ENCODE measurements at places on chromosomes 3 and 15. TPM values are rescaled to one million over a fixed set of nuclear protein-coding genes. Genes with fewer than 3 reads are reported as not detected.

DNA sequence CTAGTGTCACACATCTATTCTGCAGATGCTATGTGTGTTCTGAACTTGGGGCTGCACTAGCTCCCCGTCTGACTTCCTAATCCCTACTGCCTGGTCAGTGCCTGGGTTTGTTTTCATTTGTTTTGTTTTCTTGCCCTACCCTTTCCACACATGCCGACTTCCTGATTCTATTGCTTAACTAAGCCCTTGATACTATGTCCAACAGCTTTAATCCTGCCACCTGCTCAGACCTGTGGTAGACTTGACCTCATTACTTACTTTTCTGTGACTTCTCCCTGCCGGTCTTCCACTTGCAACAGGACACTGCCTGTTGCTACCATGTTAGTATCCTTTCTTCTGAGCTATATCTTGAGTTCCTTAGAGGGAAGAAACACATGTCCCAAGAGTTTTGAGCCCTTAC lies 39.3 kb upstream of the CEMIP start:
- no peak for DNase-seq

The DAPK2 gene
- 8.2 TPM for polyA plus RNA-seq

- DNase-seq: peak; percentile 71
Observed at GRCh38 chr3:56758539-56758981, 43.2 kb downstream of the ARHGEF3 start.

The AADAC gene
- 0.19 TPM for polyA plus RNA-seq

The ELP6 gene
- 42.1 TPM for polyA plus RNA-seq

GRCh38 chr3:42441791-42442190 lies 31.4 kb upstream of the LYZL4 start:
- no peak for DNase-seq

- no peak for DNase-seq
Observed at GRCh38 chr15:24955531-24955921, 739 bp downstream of the SNRPN start.

The PP2D1 gene
- 0.99 TPM for polyA plus RNA-seq

DNA sequence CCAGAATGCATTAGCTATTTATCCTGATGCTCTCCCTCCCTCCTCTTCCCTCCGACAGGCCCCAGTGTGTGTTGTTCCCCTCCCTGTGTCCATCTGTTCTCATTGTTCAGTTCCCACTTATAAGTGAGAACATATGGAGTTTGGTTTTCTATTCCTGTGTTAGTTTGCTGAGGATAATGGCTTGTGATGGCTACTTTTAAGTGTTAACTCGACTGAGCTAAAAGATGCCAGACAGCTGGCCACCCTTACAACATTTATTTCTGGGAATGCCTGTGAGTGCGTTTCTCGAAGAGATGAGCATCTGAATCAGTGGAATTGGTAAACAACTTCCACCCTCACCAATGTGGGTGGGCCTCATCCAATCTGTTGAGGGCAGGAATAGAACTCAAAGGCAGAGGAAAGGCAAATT lies 24.7 kb upstream of the TM2D3 start:
- no peak for DNase-seq

- DNase-seq: no peak
Observed at GRCh38 chr3:31504230-31504629, 28.5 kb upstream of the STT3B start.

- no peak for DNase-seq
Observed at GRCh38 chr3:69299344-69299743, 86.5 kb downstream of the FRMD4B start.

DNA sequence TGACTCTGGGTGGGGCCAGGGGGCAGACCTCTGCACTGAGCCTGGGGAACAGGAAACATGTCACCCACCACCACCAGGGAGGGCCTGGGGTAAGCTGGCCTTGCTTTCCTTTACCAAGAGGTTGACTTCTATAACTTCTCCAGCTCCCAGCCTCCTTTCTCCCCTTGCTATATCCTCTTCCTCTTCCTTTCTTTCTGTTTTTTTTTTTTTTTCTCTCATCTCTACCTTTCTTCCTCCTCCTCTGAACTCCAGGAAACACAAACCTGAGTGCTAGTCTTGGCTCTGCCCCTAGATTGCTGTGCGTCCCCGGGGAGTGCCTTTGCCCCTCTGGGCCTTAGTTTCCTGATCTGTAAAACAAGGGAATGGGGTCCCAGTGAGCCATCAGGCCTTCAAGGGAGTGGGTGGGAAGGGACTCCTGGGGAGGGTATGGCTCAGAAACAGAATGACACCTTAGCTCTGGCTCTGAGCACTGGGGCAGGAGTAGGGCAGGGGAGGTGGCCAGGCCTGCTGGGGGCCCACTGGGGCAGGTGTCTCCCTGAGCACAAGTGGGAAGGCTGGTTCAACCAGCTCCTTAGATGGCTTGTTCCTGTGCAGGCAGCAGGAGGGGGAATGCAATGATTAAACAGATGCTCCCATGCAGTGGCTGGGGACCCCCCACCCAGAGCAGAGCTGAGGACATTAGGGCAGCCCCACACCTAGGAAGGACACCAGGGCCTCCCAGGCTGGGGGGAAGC lies 4.3 kb downstream of the SNX33 start:
- DNase-seq: no peak

GRCh38 chr3:44184319-44184953 lies 57.2 kb upstream of the TOPAZ1 start:
- DNase-seq: peak; percentile 5

GRCh38 chr15:62653122-62653521 lies 389.4 kb upstream of the TPM1 start:
- DNase-seq: no peak

DNA sequence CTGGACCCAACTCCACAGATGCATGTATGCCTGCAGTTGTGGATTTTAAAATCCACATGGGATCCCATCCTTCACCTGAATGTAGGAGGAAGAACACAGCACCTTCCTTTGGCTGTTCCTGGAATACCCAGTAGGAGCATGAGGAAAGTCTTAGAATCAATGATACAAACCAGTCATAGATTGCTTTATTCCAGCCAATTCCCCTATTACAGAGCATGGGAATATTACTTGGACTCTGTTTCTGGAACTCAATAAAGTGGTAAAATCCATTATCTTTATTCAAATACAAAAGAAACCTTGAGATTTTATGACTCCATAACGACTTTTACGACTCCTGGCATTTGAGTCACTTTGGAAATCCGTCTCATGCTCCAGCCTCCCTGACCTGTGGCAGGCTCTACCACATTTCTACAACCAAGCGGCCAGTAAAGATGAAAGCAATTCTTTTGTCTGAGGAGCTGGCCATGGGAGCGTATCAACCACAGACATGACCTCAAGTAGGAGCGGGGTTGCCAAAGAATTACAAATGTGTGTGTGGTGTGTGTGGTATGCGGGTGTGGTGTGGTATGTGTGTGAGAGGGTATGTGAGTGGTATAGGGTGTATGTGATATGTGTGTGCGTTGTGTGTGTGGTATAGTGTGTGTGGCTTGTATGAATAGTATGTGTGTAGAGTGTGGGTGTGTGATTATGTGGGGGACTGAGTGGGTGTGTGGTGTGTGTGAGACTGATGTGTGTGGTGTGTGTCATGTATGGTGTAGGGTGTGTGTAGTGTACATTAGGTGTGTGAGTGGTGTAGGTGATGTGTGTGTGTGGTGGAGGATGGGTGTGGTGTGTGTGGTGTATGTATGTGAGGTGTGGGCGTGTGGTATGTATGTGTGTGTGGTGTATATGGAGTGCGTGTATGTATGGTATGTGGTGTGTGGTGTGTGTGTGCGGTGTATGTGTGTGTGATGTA lies 40.0 kb downstream of the ARRDC4 start:
- DNase-seq: peak; percentile 10

DNA sequence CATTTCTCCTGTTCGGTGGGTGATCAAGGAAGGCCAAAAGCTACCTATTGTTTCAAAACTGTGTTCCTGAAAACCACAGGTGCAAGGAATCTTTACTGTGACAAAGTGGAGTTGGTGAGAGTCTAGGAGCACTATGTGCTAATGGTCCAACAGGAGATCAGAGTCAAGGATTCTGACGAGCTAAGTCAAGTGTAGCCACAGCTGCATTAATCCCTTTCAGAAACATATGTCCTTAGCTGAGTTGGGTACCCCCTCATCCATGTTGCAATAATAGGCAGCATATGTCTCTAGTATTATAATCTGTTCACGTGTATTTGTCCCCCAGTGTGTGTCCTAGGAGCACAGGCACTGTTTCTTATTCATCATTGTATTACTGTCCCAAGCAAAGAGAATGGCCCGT lies 1.7 kb downstream of the VPS39 start:
- DNase-seq: no peak

GRCh38 chr15:38440353-38441129 lies 13.4 kb upstream of the FAM98B start:
- peak; percentile 64 for DNase-seq

DNA sequence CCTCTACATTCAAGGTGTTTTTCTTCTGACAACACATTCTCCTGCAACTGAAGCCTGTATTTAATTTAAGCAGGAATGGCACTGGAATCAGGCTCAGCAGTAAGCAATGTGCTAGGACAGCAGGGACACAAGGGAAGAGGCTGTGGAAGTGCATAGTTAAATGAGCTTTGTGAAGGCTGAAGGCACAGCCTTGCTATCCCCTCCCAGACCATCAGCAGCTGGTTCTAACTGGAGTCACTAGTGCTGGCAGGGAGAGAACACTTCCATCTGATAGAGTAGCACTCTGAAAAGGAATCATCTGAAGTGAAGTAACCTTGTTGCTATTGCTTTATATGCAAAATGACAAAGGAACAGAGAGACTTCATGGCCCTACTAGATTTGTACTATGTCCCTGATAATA lies 14.7 kb downstream of the UQCC5 start:
- no peak for DNase-seq

The GATA2 gene
- polyA plus RNA-seq: 46.3 TPM

The GOLGA8K gene
- polyA plus RNA-seq: 1.6 TPM

DNA sequence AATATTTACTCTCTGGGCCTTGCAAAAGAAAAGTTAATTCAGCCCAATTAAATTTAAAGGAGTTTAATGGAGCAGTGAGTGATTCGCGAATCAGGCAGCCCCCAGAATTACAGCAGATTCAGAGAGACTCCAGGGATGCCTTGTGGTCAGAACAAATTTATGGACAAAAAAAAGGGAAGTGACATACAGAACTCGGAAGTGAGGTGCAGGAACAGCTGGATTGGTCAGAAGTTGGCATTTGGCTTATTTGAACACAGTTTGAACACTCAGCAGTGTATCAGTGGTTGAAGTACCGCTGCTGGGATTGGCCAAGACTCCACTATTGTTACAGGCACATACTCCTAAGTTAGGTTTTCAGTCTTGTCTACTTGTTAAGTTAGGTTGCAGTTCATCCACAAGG lies 145.0 kb upstream of the GAP43 start:
- DNase-seq: no peak

- DNase-seq: no peak
Observed at GRCh38 chr3:24058940-24059705, 114.0 kb downstream of the NR1D2 start.

The ADGRG7 gene
- 0.25 TPM for polyA plus RNA-seq

DNA sequence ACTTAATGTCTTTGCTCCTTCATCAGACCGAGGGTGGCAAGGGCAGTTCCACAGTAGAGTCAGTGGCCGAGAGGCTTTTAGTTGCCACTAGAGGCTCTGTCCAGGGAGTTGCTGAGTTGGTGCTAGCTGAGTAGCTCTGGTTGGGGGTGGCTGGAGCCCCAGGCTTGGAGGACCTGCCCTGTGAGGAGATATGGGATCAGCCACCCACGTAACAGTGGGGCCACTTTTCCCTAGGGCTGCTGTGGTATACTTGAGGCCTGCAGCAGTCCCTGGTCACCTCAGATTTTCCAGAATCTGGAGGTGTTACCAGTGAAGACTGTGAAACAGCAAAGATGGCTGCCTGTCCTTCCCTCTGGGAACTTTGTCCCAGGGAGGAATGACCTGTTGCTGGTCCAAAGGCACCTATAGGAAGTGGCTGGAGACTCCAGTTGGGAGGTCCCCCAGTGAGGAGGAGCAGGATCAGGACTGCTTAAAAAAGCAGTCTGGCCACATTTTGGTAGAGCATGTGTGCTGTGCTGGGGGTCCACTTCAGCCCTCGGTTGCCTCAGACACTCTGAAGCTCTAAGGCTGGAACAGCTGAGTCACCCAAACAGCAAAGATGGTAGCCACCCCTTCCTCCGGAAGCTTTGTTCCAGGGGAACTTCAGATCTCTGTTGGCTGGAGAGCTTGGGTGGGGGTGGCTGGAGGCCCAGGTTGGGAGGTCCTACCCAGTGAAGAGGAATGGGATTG lies 72.9 kb downstream of the AKAP13 start:
- no peak for DNase-seq

GRCh38 chr3:195384952-195385351 lies 57.9 kb downstream of the ACAP2 start:
- DNase-seq: no peak

The PRRT3 gene
- polyA plus RNA-seq: 4.3 TPM

The CCDC54 gene
- polyA plus RNA-seq: 0.06 TPM

DNA sequence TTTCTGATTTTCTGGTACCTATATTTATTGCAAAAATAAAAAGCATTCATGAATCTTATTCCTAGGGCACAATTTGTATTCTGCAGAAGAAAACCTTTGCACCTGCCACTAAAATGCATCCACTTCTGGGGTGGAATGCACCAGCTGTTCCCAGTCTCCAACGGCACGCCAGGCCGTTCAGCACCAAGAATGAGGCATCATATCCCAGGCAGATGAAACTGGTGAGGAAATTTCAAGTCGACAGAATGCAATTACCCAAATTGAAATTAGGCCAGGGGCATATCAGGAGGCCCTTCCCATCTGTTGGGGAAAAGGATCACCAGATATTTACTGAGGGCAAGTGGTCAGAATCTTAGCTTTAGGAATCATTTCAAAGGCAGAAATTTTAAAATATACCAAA lies 13.6 kb upstream of the RBMS3 start:
- DNase-seq: no peak

DNA sequence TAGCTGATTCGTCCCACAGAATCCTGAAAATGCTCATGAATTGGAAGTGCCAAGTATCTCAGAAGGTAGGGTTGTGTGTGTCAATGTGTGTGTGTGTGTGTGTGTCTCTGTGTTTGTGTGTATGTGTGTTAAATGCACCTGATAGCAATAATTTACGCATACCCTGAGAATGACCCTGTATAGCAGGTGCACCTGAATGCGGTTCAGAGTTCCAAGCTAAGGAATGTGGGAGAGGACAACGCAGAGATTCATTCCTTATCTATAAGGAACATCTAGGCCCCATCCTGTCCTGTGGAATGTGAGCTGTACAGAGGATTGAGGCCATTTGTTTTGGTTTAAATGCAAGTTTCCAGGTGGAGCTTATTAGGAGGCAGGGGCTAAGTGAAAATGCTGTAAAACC lies 49.1 kb upstream of the NEDD4 start:
- no peak for DNase-seq

DNA sequence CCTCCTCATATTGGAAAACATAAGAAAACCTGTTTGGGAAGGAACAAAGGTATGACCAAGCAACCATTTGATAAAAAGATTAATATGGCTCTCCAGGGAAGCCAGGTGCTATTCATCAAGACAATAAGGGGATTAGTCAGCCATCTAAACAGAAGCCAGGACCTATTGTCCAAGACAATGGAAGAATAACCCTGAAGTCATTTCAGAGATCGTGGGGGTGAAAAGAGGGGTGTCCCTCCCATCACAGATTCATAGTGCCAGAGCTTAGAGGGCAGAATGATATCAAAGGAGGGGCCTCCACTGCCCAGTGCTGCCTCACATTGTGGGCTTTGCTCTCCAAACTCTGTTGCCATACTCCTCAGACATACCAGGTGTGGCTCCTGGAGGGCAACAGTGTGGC lies 73.5 kb downstream of the DAPK2 start:
- no peak for DNase-seq

The STRC gene
- 0.63 TPM for polyA plus RNA-seq

The PROS1 gene
- polyA plus RNA-seq: 34.2 TPM
